ENCODE measurements at places on chromosomes 3 and 15.

- no peak overlapping the region for H3K4me3 ChIP-seq
- H3K27ac ChIP-seq: no peak overlapping the region
- peaks cover 26% of the 10 kb centered on the region for H3K27me3 ChIP-seq
Observed at GRCh38 chr3:134905647-134905935, 110.5 kb downstream of the EPHB1 start.

- peaks cover 44% of the 10 kb centered on the region for H3K4me1 ChIP-seq
- no peak overlapping the region for H3K4me3 ChIP-seq
- H3K27me3 ChIP-seq: no peaks in the 10 kb centered on the region
- DNase-seq: no peak
- H3K36me3 ChIP-seq: no peaks in the 10 kb centered on the region
Observed at GRCh38 chr15:63086947-63087346, 34.7 kb upstream of the LACTB start.

- DNase-seq: no peak
- no peaks in the 10 kb centered on the region for H3K4me1 ChIP-seq
- H3K27me3 ChIP-seq: peaks cover 28% of the 10 kb centered on the region
- no peak overlapping the region for H3K4me3 ChIP-seq
- no peak overlapping the region for H3K27ac ChIP-seq
Observed at GRCh38 chr15:82943176-82943575, 9.3 kb downstream of the HOMER2 start.

DNA sequence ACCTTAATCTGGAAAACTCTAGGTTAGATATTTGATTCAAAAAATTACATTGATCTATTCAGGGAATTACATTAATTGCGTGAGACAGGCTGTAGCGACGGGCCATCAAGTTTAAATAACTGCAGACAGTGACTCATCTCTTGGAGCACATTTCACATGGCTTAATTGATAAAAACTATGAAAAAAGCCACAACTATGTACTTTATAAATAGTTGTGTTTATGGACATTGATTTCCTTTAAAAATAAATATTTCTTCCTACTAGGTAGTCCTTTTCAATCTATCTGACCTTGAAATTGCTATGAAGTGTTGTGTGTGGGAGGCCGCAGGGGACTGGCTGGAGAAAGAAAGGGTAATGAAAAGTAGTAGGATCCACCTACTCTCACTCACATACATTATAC is 157.8 kb downstream of the IL1RAP start:
- no peak for DNase-seq
- no peaks in the 10 kb centered on the region for H3K36me3 ChIP-seq
- peaks cover 3% of the 10 kb centered on the region for H3K4me1 ChIP-seq

- no peak overlapping the region for H3K27ac ChIP-seq
- DNase-seq: no peak
- H3K4me1 ChIP-seq: peaks cover 36% of the 10 kb centered on the region
Observed at GRCh38 chr3:189273736-189274135, 102.0 kb downstream of the TPRG1 start.

GRCh38 chr15:88907111-88907510 is 6.1 kb downstream of the MFGE8 start:
- peaks cover 24% of the 10 kb centered on the region for H3K4me1 ChIP-seq
- no peak overlapping the region for H3K4me3 ChIP-seq
- H3K27ac ChIP-seq: no peak overlapping the region
- DNase-seq: no peak

GRCh38 chr3:98969295-98969694 is 67.8 kb upstream of the DCBLD2 start:
- H3K27ac ChIP-seq: no peak overlapping the region
- no peaks in the 10 kb centered on the region for H3K36me3 ChIP-seq
- peaks cover 1% of the 10 kb centered on the region for H3K27me3 ChIP-seq
- peaks cover 8% of the 10 kb centered on the region for H3K4me1 ChIP-seq
- no peak for DNase-seq

DNA sequence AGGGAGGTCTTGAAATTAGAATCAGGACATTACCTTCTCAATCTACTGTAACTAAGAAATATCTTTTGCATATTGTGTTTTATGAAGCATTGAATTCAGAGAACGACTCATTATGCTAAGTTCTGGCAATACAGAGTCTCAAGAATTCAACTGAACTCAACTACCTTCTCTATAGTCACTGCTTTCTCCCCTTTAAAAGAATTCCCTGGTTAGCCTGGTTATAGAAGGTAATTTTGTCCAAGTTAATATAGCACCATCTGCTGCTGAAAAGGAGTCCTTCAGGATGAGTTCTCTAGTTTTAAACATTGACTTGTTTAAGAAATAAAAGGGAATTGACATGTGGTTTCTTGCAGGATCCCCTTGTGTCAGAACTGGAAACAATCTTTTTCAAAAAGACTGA is 60.2 kb downstream of the IL16 start:
- H3K27ac ChIP-seq: no peak overlapping the region
- H3K27me3 ChIP-seq: peaks cover 30% of the 10 kb centered on the region
- no peak overlapping the region for H3K4me3 ChIP-seq
- DNase-seq: no peak
- no peaks in the 10 kb centered on the region for H3K36me3 ChIP-seq
- H3K4me1 ChIP-seq: no peaks in the 10 kb centered on the region

DNA sequence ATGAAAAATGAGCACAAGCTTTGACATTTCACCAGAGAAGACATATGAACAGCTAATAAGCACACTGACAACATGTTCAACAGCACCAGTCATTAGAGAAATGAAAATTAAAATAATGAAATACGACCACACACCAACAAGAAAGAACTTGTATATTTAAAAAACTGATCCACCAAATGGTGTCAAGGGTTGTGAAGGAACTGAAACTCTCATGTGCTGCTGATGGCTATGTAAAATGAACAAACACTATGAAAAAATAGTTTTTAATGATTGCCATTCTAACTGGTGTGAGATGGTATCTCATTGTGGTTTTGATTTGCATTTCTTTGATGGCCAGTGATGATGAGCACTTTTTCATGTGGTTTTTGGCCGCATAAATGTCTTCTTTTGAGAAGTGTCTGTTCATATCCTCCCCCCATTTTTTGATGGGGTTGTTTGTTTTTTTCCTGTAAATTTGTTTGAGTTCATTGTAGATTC is 193.8 kb downstream of the SCAPER start:
- H3K4me1 ChIP-seq: no peaks in the 10 kb centered on the region
- no peaks in the 10 kb centered on the region for H3K27me3 ChIP-seq
- no peak overlapping the region for H3K4me3 ChIP-seq

DNA sequence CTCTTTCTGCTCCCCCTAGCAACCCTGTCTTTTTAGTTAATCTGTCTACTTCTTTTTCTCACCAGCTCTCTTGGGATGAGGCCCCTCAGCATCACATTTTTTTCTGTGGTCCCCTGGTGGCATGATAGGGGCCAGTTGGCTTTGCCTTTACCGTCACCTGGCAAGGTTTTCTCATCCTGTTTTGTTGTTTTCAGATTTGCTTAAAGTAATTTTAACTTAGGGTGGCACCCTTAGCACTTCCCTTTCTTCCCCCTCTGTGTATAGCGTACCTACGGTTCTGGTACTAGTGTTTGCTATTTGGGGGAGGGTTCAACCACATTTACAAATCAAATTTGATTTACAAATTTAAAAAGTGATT is 35.6 kb downstream of the PDCD6IP start:
- no peaks in the 10 kb centered on the region for H3K27me3 ChIP-seq
- H3K36me3 ChIP-seq: peaks cover 35% of the 10 kb centered on the region
- no peak for DNase-seq
- H3K27ac ChIP-seq: no peak overlapping the region

DNA sequence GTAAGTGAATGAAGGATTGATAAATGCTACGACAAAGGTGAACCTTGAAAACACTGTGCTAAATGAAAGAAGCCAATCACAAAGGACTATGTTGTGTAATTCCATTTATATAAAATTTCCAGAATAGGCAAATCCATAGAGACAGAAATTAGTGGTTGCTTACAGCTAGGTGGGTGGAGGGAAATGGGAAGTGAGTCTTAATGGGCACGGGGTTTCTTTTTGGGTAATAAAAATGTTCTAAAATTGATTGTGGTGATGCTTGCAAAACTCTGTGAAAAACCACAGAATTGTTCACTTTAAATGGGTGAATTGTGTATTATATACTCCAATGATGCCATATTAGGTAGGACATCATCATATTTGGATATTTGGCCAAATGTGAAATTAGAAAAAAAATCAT is 20.9 kb upstream of the TEX9 start:
- no peaks in the 10 kb centered on the region for H3K27me3 ChIP-seq
- no peak overlapping the region for H3K27ac ChIP-seq
- H3K4me1 ChIP-seq: peaks cover 8% of the 10 kb centered on the region
- no peak overlapping the region for H3K4me3 ChIP-seq
- DNase-seq: no peak

DNA sequence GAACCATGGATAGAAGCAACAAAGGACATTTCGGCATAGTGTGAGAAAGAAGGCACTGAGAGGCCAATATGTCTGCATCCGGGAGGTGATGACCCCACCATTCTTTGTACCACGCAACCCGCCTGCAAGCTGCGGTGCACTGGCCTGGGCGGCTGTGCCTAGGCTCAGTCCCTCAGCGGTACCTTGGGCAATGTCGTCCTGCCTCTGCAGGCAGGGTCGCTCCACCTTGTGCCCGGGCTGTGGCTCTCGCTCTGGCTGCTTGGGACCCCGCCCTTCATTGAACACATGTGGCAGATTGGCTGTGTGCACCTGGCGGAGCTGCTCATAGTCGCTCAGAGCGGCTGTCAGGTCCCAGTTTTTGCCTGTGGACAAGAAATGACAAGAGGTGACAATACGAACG is 243.2 kb downstream of the KLF13 start:
- H3K27ac ChIP-seq: no peak overlapping the region
- H3K36me3 ChIP-seq: no peaks in the 10 kb centered on the region
- DNase-seq: no peak
- no peak overlapping the region for H3K4me3 ChIP-seq
- no peaks in the 10 kb centered on the region for H3K27me3 ChIP-seq
- peaks cover 10% of the 10 kb centered on the region for H3K4me1 ChIP-seq

DNA sequence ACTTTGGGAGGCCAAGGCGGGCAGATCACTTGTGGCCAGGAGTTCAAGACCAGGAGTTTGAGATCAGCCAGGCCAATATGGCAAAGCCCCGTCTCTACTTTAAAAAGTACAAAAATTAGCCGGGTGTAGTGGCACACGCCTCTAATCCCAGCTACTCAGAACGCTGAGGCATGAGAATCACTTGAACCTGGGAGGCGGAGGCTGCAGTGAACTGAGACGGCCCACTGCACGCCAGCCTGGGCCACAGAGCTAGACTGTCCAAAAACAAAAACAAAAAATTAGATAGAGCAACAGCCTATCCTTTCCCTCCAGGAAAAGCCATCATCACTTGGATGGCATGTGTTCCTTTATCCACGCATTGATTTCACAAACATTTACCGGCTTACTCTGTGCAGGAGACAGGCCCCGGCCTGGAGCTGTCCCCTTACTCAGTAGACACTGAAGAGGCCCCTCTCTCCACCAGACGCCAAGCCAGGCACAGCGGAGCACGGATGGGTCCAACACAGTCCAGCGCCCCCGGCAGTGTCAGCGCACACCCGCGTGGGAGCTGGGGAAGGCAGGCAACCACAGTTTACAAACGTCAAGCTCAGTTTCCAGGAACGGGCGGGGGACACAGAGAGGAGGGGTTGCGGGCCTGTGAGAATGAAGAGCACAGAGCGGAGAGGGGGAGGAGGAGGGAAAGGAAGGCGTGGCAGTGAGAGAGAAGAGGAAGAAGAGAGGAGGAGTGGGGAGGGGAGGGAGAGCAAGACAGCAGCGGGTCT is 3.1 kb downstream of the GP5 start:
- peak overlapping the region; percentile 50 for H3K4me3 ChIP-seq
- peaks cover under 1% of the 10 kb centered on the region for H3K27me3 ChIP-seq
- DNase-seq: no peak
- H3K36me3 ChIP-seq: peaks cover under 1% of the 10 kb centered on the region
- H3K4me1 ChIP-seq: peaks cover 22% of the 10 kb centered on the region

DNA sequence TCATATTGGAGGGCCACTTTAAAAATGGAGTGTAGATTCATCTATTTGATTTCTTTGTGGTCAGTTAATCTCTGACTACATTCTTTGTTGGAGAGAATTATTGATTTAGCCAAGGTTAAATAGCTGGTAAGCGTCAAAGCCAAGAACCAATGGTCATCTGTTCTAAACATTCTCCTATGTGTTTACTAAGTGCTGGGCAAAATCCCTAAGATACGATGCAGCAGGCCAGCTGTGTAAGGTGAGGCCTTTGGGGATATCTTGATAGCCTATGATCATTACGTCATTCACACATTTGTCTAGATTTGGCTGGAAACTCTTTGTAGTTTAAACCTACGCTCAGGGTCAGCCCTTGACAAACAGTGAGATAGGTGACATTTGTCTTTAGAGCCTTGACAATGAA is 236.2 kb downstream of the NR1D2 start:
- peaks cover 20% of the 10 kb centered on the region for H3K4me1 ChIP-seq
- no peak for DNase-seq
- no peaks in the 10 kb centered on the region for H3K36me3 ChIP-seq

DNA sequence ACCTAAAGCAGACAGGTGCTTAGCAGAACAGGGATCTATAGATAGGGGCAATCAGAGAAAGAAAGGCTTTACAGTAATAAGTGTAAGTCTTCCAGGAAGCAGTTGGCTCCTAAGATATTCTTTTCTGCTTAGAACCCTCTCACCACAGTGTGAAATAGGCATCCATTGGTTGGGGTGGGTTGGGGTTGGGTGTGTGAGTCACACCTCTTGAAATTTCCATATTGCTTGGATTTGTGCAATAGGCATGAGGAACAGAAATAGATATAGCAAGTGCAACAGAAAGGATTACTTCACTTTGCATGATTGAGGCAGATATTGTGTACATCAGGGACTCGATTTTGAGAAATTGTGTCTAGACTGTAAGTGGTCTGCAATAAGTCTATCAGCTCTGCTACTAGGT is 200.1 kb upstream of the GAP43 start:
- no peak overlapping the region for H3K4me3 ChIP-seq
- H3K27me3 ChIP-seq: no peaks in the 10 kb centered on the region
- no peaks in the 10 kb centered on the region for H3K36me3 ChIP-seq
- peaks cover 2% of the 10 kb centered on the region for H3K4me1 ChIP-seq
